ENCODE measurements at places on chromosomes 7 and 10. TPM values are rescaled to one million over a fixed set of nuclear protein-coding genes. Genes with fewer than 3 reads are reported as not detected.
A peak's percentile ranks its signal among the peaks of the same experiment; 100 is the strongest.

SLC39A12 gene
- not detected for total RNA-seq

SERPINE1 gene
- 0.11 TPM for total RNA-seq

BTBD16 gene
- not detected for total RNA-seq

ATG9B gene
- total RNA-seq = 0.58 TPM

GNG11 gene
- not detected for total RNA-seq

STK31 gene
- 1.6 TPM for total RNA-seq

DNA sequence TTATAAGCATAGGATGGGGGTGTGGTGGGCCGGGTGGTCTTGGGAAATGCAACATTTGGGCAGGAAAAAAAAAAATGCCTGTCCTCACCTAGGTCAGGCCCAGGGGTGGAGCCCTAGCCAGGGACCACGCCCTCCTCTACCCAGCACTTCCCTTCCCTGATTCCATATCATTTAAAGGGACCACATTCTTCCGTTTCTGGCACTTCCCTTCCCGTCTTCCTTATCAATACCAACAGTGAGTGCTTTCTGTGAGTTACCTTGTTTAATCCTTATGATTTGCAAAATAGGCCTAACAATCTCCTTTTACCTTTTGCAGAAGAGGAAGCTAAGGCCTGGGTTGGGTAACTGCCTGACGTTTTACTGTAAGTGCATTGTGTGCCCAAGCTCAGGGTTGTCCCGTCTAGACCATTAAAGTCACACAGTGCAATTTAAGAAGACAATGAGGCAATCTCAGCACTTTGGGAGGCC lies 16.7 kb upstream of the C10orf95 start:
- DNase-seq = no peak
- H3K27me3 ChIP-seq = no peaks in the 10 kb centered on the region
- H3K36me3 ChIP-seq = peaks cover 2% of the 10 kb centered on the region
- peaks cover 9% of the 10 kb centered on the region for H3K4me1 ChIP-seq
- no peak overlapping the region for H3K4me3 ChIP-seq

GRCh38 chr10:70051848-70052247 lies 798 bp upstream of the MACROH2A2 start:
- no peak for DNase-seq
- no peaks in the 10 kb centered on the region for H3K36me3 ChIP-seq
- peak overlapping the region; percentile 99 for H3K27ac ChIP-seq

GRCh38 chr10:83371696-83372490 lies 767.4 kb upstream of the GHITM start:
- H3K4me3 ChIP-seq = no peak overlapping the region
- no peaks in the 10 kb centered on the region for H3K36me3 ChIP-seq
- DNase-seq = no peak
- no peak overlapping the region for H3K27ac ChIP-seq

DNA sequence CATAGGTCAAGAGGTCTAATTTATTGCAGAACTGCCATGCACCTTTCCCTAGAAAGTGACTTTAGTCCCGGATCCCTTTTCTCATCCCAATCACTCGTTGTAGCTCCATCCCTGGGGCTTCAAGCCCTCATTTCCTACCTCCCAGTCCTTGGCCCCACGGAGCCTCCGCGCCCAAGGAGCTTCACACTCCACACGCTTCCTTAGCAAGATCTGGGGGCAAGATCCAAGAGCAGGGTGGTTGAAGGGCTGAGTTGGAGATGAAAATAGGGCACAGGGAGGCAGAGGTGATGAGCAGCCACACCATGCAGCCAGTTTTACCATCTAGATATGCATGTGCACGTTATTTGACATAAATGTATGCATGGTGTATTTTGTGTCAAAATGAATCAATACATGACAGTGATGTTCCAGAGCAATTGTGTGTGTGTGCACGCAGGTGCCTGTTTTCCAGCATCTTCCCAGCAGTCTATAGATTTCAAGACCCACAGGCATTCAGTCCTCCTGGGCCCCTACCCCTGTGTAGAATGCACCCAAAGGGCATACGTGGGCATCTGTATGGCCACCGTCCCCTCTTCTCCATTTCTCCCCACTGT lies 6.0 kb upstream of the TRPV6 start:
- H3K4me3 ChIP-seq = no peak overlapping the region
- no peak overlapping the region for H3K27ac ChIP-seq
- H3K36me3 ChIP-seq = no peaks in the 10 kb centered on the region
- DNase-seq = no peak
- H3K4me1 ChIP-seq = peaks cover 12% of the 10 kb centered on the region

DNA sequence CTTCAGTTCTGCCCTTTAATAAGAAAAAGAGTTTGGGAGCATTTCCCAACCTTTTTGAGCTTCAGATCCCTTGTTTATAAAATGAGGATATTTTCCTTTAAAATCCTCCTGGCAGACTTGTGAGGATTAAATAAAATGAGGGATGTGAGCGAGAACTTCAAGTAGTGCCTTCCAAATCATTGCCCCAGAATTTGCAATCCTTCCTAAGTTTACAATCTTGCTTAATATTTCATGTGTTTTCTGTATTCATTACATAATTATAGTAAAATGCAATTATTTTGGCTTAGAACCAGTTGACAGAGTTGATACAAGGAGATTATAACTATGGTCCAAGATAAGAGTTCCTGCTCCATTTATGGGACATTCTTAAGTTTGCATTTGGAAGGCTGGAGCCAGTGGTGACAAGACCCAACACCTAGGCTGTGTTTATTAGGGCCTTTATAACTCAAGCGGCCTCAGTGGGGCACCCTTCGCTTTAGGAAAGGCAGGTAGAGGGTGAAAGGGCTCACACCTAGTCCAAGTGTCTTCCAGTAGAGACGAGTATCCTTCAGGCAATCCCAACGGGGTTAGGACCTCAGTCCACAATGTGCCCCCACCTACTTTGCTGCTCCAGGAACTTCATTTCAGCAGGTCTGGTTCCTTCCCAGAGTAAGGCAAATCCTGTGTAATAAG lies 317.5 kb downstream of the WDR11 start:
- H3K4me3 ChIP-seq = no peak overlapping the region
- H3K4me1 ChIP-seq = peaks cover 12% of the 10 kb centered on the region
- no peak for DNase-seq
- H3K27ac ChIP-seq = no peak overlapping the region

DNA sequence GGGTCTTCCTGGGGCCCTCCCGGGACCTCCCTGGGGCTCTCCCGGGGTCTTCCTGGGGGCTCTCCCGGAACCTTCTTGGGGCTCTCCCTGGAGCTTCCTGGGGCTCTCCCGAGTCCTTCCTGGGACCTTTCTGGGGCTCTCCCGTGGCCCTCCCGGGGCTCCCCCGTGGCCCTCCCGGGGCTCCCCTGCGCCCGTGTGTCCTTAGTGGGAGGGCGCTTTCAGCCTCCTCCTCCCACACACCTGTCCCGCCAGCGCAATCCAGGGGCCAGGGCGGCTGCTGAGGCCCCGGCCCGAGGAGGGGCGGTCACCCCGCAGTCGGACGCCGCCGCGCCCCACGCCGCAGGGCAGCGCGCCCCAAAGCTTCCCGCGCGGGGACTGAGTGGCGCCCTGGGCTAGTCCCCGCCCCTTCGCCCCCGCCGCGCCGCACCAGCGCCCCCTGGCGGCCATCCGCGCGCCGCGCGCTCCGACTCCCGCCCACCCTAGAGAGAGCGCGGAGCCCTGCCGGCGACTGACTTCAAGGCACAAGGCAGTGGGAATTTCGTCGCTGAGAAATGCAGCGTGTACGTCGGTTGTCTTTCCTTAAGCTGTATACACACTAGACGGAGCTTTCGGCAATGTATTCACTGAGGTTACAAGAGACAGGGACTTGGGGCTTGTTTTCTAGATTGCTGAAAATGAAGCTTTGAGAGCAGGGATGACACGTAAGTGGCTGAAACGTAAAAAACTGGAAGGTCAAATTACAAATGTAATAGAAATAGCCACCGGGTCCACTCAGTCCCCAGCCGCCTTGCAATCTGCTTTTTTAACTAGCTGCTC lies 47.1 kb downstream of the INSIG1 start:
- DNase-seq = peak; percentile 91
- H3K27me3 ChIP-seq = peaks cover 38% of the 10 kb centered on the region
- H3K36me3 ChIP-seq = no peaks in the 10 kb centered on the region
- peaks cover 2% of the 10 kb centered on the region for H3K4me1 ChIP-seq

DNA sequence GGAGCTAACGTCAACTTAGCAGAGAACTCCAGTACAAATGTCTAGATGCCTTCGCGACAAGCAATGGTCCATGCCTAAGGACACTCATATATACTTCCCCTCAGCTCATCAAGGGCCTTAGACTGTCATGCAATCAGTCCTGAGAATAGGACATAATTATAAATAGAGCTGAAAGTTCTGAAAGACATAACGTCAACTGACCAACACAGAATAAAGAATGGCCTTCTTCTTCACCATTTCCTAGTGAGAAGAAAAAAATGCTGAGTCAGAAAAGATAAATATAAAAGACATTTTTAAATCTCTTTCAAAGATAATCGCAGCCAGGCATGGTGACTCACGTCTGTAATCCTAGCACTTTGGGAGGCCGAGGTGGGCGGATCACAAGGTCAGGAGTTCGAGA lies 83.2 kb downstream of the ARMH3 start:
- H3K4me1 ChIP-seq = peaks cover 1% of the 10 kb centered on the region
- no peak overlapping the region for H3K27ac ChIP-seq
- H3K4me3 ChIP-seq = no peak overlapping the region
- DNase-seq = no peak

DNA sequence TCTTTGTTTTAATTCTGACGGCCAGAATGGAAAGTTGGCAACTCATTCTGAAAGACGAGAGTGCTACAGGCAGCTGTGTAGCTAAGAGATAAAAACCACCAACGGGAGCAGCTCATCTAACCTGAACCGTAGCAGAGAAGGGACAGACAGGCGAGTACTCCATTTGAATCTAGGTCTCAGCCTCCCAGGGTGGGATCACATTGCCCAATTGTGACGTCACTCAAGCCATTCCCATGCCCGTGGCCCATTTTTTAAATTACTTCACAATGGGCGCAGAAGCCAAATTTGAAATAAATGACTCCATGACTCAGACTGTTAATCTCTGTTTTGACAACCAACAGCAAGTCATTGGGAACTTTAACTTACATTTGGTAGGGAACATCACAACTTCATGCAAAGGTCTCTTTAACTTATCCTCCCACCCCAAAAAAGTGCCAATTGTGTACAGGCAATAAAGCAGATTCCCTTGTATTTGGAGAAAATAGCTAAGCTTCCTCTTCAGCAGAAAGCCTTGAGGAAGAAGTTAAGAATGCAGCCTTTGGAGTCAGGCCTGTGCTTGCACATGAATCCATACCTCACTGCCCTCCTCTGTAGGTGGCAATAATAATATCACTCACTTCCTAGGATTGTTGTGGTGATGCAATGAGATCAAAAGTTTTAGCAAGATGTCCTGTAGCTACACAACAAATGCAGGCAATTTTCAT lies 93.2 kb upstream of the KIF5B start:
- peaks cover 14% of the 10 kb centered on the region for H3K4me1 ChIP-seq
- H3K36me3 ChIP-seq = no peaks in the 10 kb centered on the region
- H3K4me3 ChIP-seq = no peak overlapping the region
- H3K27me3 ChIP-seq = no peaks in the 10 kb centered on the region

DNA sequence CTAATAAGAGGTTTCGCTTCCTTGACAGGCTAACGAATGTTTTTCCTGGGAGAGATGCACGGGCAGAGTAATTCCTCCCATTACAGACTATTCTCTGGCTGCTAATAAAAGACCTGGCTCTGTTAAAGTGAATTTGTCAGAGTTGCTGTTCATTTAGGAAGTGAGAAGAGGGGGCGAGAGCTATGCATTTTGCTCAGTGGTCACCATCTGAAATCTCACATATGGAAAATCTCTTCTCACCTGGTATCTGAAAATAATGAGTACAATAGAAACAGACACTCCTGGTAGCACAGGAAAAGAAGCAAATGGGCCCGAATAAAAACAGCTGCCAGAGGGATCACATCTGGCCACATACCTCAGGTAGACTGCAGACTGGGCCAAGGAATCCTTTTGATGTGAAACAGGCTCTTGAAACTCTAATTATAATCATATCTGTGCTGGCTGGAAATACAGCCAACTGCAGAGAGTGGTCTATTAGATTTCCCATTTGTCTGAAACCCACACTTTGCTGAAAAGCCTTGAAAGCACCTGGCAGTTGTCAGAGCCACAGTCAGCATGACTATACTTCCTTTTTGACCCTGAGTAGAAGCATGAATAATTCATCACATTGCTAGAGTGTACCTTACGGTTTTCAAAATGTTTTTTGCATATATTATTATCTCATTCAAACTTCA lies 33.6 kb downstream of the AOAH start:
- no peak overlapping the region for H3K4me3 ChIP-seq
- no peaks in the 10 kb centered on the region for H3K36me3 ChIP-seq
- H3K27me3 ChIP-seq = no peaks in the 10 kb centered on the region
- H3K4me1 ChIP-seq = peaks cover 3% of the 10 kb centered on the region
- DNase-seq = no peak
